Activated naive CD4-positive, alpha-beta T cell (primary cell): ENCODE measurements at places on chromosomes 2 and 18.

DNA sequence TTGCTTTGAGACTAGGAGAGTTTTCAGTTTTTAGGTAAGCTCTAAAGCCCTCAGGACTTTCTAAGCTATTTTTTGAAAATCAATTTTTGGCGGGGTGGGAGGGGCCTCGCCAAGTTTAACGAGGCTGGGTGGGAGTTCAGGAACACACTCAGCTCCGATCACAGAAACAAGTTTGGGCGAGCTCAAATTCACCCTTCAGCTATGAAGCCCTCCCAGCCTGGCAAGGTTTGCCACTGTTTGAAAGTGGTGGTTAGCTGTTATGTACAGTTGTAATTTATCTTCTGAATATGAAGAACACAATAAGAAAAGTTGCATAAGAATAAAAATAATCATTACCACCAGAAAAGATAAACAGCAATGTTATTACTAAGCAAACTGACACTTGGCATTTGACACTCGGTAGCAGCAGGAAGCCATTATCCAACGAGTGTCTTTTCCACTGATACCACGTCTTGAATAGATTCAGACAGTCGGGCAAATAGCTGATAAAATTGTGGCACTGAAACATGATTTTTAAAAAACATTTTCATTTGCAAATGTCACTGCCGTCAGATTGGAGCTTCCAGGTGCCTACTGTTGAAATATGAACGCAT is 59.8 kb downstream of the KCTD1 start:
- no peak for DNase-seq

- DNase-seq, result no peak
Observed at GRCh38 chr18:53749766-53750165, 474.7 kb downstream of the MBD2 start.

DNA sequence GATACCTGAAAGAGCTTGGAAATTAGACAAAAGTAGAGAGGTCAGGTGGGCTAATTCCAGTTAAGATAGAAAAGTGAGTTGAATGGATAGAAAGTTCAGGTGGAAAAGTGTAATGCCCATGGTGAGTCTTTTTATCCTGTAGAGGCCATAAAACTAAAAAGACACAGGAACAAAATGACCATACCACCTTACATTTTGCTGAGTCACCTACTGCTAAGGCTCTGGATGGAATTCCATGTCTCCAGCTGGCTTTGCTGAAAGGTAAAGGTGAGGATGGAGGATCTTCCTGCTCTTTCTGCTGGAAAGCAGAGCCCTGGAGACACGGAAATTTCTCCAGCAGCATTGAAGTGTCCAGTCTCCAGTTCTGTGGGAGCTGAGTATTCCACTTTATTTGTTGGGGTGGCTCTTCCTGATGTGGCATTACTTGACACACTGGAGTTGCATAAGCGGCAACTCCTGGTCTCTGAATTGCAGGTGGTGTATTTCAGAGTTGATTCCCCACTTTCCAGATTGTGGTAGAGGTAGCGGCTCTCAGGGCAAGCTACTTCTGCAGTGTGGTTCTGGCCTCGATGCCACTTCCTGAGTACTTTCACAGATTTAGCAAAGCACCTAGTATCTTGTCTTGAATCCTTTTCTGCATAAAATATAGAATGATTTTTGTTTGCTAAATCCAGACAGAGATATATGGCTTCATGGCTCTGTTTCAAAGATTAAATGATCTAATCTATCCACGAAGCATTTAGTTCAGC is 10.7 kb downstream of the IL1RL2 start:
- DNase-seq, result no peak

DNA sequence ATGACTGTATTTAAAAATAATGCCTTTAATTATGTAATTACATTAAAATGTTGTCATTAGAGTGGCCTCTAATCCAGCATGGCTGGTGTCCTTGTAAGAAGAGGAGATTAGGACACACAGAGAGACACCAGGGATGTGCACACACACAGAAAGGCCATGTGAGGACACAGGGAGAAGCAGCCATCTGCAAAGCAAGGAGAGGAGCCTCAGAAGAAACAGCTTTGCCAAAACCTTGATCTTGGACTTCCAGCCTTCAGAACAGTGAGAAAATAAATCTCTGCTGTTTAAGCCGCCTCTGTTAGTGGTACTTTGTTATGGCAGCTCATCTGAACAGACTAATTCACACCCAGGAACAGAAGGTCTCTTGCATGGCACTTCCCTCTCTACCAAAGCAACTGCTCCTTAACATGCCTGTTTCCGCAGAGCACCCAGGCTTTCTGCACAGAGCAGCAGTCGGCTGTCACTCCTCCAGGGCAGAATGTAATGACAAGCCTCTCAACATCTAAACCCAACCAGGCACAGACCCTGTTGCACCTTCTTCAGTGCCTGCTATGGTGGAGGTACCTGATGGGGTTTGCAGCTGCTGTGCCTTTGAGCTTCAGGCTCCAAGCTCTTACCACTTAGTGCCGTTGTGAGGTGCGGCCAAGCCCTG is 377.7 kb downstream of the TDRD15 start:
- DNase-seq, result no peak

DNA sequence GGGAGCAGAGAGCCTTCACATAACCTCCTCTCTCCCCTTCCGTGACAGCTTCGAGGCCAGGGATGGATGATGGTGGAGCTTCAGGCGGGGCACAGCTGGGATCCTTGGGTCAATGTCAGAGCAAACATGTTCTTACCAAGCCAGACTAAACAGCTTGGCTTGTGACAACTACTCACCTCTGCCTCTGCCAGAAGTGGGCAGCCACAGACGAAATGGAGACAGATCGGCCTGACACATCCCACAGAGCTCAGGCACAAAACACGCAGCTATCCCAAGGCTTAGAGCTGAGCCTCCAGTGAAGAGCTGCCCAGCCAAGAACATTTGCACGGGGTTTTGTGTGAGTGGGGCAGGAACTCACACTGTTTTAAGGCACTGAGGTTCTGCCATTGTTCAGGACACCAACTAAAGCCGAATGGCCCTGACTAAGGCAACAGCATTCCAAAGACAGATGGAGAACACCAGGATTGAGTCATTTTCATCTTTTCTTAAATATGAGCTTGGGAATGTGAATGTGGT is 12.8 kb downstream of the PXDN start:
- no peak for DNase-seq

DNA sequence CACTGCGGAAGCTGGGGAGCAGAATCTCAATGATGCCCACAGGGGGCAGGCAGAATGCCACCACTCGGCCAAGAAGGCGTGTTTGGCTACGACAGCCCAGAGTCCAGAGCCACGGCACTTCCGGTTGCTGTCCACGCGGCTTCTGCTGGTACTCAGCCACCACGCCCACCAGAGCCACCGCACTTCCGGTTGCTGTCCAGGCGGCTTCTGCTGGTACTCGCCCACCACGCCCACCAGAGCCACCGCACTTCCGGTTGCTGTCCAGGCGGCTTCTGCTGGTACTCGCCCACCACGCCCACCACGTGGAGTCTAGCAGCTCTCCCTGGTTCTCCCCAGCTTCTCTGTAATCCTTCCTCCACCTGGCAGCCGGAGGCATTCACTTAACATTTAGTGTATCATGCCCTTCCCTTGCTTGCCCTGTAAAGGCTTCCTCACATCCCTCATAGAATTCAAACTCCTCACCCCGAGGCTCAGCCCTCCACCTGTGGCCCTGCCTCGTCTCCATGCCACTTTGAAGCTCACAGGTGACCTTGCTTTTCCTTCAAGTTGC is 40.1 kb upstream of the APCDD1 start:
- no peak for DNase-seq

- no peak for DNase-seq
Observed at GRCh38 chr2:225452677-225453076, 53.2 kb downstream of the NYAP2 start.

DNA sequence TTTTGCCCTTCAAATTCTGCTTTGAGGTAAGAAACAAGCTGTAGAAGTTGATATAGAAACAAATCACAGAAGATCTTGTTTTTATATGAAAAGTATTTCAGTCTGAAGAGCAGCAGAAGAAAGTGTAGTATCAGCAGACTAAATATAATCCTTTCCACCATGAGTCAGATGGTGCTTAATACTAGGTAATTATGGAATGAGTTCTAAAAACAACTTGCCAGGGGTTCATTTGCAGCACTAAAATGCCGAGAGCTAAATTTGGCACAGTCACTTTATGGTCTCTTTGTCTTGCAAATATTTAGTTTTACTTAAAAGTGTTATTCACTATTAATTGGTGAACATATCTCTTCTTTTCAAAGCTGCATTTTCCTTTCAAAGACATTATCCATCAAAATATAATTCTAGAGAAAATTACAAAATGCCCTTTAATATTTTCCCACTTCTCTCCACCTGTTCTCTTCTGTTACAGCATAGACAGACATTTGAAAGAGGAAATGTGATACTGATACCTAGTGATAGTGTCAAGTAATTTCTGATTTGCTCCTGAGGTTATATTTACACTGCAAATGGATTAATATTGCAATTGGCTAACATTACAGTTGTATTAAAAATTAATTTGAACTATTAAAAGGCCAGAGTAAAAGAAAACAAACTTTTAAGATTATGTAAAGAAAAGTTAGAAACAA is 5.3 kb downstream of the MYL1 start:
- DNase-seq, result no peak

DNA sequence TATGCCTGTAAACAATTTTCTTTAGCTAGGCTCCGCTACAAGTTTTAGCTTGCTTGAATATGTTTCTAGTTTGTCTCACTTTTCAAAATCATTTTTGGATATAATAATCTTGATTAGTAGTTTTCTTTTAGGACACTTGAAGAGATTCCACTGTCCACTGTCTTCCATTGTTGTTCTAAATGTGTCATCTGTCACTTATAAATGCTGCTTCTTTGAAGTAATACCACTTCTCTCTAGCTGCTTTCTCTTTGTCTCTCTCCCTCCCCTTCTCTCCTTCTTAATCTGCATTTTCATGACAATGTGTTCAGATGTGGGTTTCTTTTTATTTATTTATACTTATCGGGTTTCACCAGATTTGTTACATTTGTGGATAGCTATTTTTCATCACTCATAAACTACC is 73.7 kb upstream of the DPP10 start:
- DNase-seq, result no peak

DNA sequence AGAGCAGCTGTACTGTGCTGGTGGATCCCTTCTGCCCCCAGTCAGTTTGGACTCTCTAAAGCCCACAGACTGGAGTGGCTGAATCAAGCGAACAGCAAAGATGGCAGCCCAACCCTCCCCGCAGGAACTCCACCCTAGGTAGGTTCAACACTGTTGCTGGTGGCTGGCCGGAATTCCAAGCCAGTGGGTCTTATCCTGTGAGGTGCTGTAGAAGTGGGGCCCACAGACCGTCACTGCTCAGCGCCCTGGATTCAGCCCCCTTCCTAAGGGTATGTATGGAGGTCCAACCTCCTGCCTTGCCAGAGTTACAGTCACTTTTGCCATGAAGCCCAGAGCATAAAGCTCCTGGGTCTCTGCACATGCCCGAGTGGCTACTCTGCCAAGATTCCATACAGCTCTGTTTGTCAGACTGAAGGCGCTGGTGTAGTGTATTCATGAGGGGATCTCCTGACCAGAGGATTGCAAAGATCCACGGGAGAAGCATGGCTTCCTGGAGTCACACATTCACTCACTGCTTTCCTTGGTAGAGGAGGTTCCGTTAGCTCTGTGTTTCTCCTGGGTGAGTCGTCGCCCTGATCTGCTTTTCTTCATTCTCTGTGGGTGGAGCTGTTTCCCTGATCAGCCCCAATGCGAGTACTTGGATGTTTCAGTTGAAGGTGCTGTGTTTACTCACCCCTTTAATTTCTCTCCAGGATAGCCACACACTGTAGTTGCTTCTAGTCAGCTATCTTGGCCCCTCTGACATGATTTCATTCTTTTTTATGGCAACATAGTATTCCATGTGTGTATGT is 293.6 kb upstream of the THUMPD2 start:
- DNase-seq, result no peak

GRCh38 chr2:64262071-64262470 is 117.9 kb upstream of the PELI1 start:
- no peak for DNase-seq

DNA sequence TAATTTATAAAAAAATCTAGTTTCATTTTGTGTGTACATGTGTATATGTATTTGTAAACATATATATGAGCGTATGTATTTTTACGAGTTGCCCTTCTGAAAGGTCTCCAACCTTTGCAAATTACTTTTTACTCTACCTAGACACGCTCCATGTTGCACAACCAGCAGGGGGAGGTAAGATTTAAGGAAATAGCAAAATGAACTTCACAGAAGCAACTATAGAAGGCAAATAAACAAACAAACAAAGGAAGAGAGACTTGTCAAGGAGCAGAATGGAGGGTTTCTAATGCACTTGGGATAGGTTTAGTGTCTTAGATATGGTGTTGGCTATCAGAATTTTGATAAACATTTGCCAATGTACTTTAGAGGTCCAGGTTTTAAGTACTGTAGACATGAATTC is 820.5 kb upstream of the POU3F3 start:
- DNase-seq, result no peak

GRCh38 chr2:121735518-121736074 is 1.1 kb downstream of the NIFK start:
- DNase-seq, result no peak
